Smooth muscle cell of the pulmonary artery (primary cell): ENCODE measurements at places on chromosomes 3 and 15. TPM values are rescaled to one million over a fixed set of nuclear protein-coding genes. Genes with fewer than 3 reads are reported as not detected.

The VIPR1 gene
- 2.2 and 8.3 TPM in 2 replicates for total RNA-seq

The GSK3B gene
- total RNA-seq: 61.5 and 73.5 TPM in 2 replicates

The HCLS1 gene
- 0.76 and 2.2 TPM in 2 replicates for total RNA-seq

The SI gene
- total RNA-seq: not detected in 2 replicates

The CNTN3 gene
- total RNA-seq: 7.0 and 98.8 TPM in 2 replicates

The FANCD2OS gene
- total RNA-seq: not detected in 2 replicates

The MYRIP gene
- total RNA-seq: 0.85 and 4.3 TPM in 2 replicates

The CELSR3 gene
- total RNA-seq: 0.91 and 2.9 TPM in 2 replicates

The LDHAL6B gene
- not detected in 2 replicates for total RNA-seq

The TRH gene
- total RNA-seq: 0.10 and 0.20 TPM in 2 replicates

The EXD1 gene
- not detected in 2 replicates for total RNA-seq

The PATL2 gene
- total RNA-seq: 0.33 and 0.36 TPM in 2 replicates

The RBM5 gene
- 120 and 131 TPM in 2 replicates for total RNA-seq

The MUC4 gene
- under 0.01 TPM in 1 of 2 replicates, not detected in the other for total RNA-seq

The CADPS gene
- total RNA-seq: 0.17 and 3.3 TPM in 2 replicates

The KBTBD8 gene
- 3.1 and 4.2 TPM in 2 replicates for total RNA-seq

The FILIP1L gene
- total RNA-seq: 23.8 and 24.7 TPM in 2 replicates

The COL8A1 gene
- total RNA-seq: 133 and 540 TPM in 2 replicates

The TAGLN3 gene
- 0.26 and 3.5 TPM in 2 replicates for total RNA-seq

The GNAT1 gene
- not detected in 2 replicates for total RNA-seq

The GNB4 gene
- 66.5 and 91.0 TPM in 2 replicates for total RNA-seq

The CCR3 gene
- not detected in 2 replicates for total RNA-seq

The RGMA gene
- 1.3 and 1.7 TPM in 2 replicates for total RNA-seq

The TGM5 gene
- 0.26 TPM in 1 of 2 replicates, not detected in the other for total RNA-seq

The EFCC1 gene
- not detected in 2 replicates for total RNA-seq

The SLC9C1 gene
- total RNA-seq: 0.20 and 0.43 TPM in 2 replicates

The ANXA2 gene
- 2,639 and 3,488 TPM in 2 replicates for total RNA-seq

The FOXB1 gene
- total RNA-seq: not detected in 2 replicates

The TMEM39A gene
- 80.6 and 99.4 TPM in 2 replicates for total RNA-seq

The RTP1 gene
- not detected in 2 replicates for total RNA-seq

The MORC1 gene
- not detected in 2 replicates for total RNA-seq

The ALDH1A2 gene
- 0.86 and 3.8 TPM in 2 replicates for total RNA-seq

The ZNF80 gene
- not detected in 2 replicates for total RNA-seq

The GBE1 gene
- 364 and 526 TPM in 2 replicates for total RNA-seq

The GOLGA6A gene
- total RNA-seq: 0.03 and 0.07 TPM in 2 replicates

The CEP70 gene
- 8.8 and 14.7 TPM in 2 replicates for total RNA-seq

The ESYT3 gene
- 0.07 and 0.23 TPM in 2 replicates for total RNA-seq
